HFFc6 (cell line): ENCODE measurements at places on chromosomes 7 and 10. TPM values are rescaled to one million over a fixed set of nuclear protein-coding genes. Genes with fewer than 3 reads are reported as not detected.
A peak's percentile ranks its signal among the peaks of the same experiment; 100 is the strongest.

Gene CALHM2
- total RNA-seq: 41.0 to 43.8 TPM (median 43.3 TPM) in 3 replicates

Gene COL17A1
- 0.42 to 1.5 TPM (median 0.72 TPM) in 3 replicates for total RNA-seq

Gene NPSR1
- not detected in 3 replicates for total RNA-seq

Gene HKDC1
- total RNA-seq: 0.09 to 0.47 TPM (median 0.27 TPM) in 3 replicates

Gene MALRD1
- total RNA-seq: not detected in 3 replicates

Gene DPP6
- not detected in 3 replicates for total RNA-seq

Gene DENND2A
- 0.53 to 0.69 TPM (median 0.55 TPM) in 3 replicates for total RNA-seq

Gene BLNK
- not detected in 2 replicates for total RNA-seq

Gene HYCC1
- total RNA-seq: 88.5 to 107 TPM (median 95.8 TPM) in 3 replicates

Gene SPDYE11
- not detected in 2 replicates for total RNA-seq

Gene LRRD1
- not detected in 3 replicates for total RNA-seq

Gene TWNK
- 6.5 to 9.4 TPM (median 7.1 TPM) in 3 replicates for total RNA-seq

Gene ZNF107
- 2.5 to 3.4 TPM (median 2.8 TPM) in 3 replicates for total RNA-seq

Gene XPNPEP1
- total RNA-seq: 50.6 and 61.0 TPM in 2 replicates

- H3K27me3 ChIP-seq: no peaks in the 10 kb centered on the region
- H3K27ac ChIP-seq: no peak overlapping the region
- no peaks in the 10 kb centered on the region for H3K4me1 ChIP-seq
- H3K4me3 ChIP-seq: no peak overlapping the region
- no peak for DNase-seq
Observed at GRCh38 chr7:70072220-70072619, 473.9 kb downstream of the AUTS2 start.

- no peak overlapping the region for H3K27ac ChIP-seq
- H3K4me3 ChIP-seq: no peak overlapping the region
- DNase-seq: no peak
- H3K27me3 ChIP-seq: no peaks in the 10 kb centered on the region
Observed at GRCh38 chr7:7779888-7780287, 61.5 kb upstream of the RPA3 start.

DNA sequence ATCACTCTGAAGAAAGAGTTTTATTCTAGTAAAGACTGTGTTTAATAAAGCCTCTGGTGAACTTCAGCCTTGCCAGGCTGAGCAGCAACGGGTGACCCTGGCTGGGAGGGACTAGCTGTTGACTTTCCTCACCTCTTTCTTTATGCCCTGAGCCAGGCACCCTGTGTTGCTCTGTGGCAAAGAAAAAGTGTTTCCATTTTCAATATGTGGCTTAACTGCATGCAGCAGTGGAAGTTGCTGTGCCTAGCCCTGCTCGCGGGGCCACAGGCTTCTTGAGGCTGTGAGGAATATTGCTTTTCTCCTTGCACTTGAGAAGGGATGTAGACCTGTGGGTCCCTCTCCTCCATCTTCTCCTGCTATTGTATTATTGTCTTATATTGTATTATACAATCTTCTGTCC lies 67.0 kb downstream of the CXCL12 start:
- no peaks in the 10 kb centered on the region; the same call in 1 of the 2 replicates for H3K36me3 ChIP-seq
- H3K4me3 ChIP-seq: no peak overlapping the region
- peaks cover 3% of the 10 kb centered on the region for H3K27me3 ChIP-seq
- peaks cover 9% of the 10 kb centered on the region for H3K4me1 ChIP-seq

DNA sequence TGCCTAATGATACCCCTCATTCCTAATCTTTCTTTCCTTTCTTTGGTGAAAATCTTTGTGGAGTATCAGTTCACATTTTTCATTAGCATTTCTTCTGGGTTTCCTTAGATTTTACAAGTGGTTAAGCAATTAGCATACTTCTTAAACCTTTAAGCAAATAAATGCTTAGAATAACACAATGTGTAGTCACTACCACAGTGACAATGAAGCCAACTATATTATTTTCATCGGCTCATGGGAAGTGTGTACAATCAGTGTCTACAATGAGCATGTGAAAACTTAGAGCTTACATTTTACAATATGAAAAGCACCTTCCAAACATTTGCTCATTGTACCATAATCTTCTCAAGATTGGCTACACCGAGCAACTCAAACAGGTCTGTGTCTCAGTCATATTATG lies 176.2 kb upstream of the PLXNA4 start:
- no peak overlapping the region for H3K4me3 ChIP-seq
- H3K4me1 ChIP-seq: peaks cover 10% of the 10 kb centered on the region
- H3K36me3 ChIP-seq: 0 out of 2 replicates have a peak, but pooled peaks cover 6% of the 10 kb centered on the region
- H3K27me3 ChIP-seq: peaks cover 31% of the 10 kb centered on the region

DNA sequence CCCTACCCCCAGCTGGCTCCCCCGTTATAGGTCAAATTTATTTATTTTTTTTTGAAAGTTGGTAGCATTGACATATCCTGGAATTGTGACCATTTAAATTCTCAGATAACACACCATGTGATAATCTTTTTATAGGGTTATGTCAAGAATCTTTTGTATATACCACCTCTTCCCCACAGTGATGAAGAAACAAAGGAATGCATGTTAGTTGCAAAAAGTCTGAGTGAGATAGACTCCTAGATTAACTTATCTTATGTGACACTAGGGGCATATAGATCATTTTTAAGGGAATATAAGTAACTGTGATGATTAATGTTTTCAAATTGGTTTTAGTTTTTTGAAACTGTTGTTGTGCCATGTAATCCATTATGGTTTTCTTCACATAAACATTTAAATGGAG lies 68.3 kb downstream of the MLLT10 start:
- no peak overlapping the region; the same call in 1 of the 2 replicates for H3K27ac ChIP-seq
- H3K4me1 ChIP-seq: peaks cover 32% of the 10 kb centered on the region
- H3K27me3 ChIP-seq: no peaks in the 10 kb centered on the region
- H3K4me3 ChIP-seq: no peak overlapping the region
- H3K36me3 ChIP-seq: peaks cover 32% of the 10 kb centered on the region

- H3K36me3 ChIP-seq: no peaks in the 10 kb centered on the region
- H3K27me3 ChIP-seq: 0 out of 2 replicates have a peak, but pooled peaks cover 1% of the 10 kb centered on the region
- no peak overlapping the region for H3K27ac ChIP-seq
- no peaks in the 10 kb centered on the region for H3K4me1 ChIP-seq
Observed at GRCh38 chr7:34758111-34758601, 100.1 kb downstream of the NPSR1 start.

- H3K27me3 ChIP-seq: peaks cover 1% of the 10 kb centered on the region; the same call in 1 of the 2 replicates
- H3K4me3 ChIP-seq: no peak overlapping the region
- DNase-seq: no peak
- H3K36me3 ChIP-seq: no peaks in the 10 kb centered on the region
- no peaks in the 10 kb centered on the region for H3K4me1 ChIP-seq
- H3K27ac ChIP-seq: no peak overlapping the region
Observed at GRCh38 chr7:32217341-32218153, 147.3 kb upstream of the PDE1C start.

DNA sequence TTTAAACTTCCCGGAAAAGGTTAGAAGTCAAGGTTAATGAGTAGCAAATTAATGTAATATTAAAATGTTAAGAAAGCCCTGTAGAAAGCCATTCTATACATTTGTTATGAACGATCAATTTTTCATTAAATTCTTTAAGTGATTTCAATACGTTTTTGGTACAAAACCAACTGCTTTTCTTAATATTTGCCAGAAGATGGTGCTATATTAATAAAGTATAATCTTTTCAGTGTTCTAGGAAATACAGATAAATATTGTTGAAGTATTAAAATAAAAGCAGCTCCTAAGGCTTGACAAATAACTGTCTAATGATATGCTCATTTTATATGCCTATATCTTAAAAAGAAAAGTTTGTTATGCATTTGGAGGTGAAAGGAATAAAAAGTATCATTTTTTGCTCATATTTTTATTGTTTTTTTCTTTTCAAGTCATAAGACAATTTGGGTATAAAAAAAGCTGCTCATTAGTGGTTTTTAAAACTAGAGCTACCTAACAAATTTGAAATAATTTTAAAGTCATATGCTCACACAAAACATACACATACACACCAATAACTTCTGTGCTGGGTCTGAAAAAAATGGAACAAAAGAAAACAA lies 130.3 kb upstream of the POT1 start:
- no peak for DNase-seq
- H3K4me3 ChIP-seq: no peak overlapping the region
- no peak overlapping the region for H3K27ac ChIP-seq
- H3K4me1 ChIP-seq: peaks cover 13% of the 10 kb centered on the region
- no peaks in the 10 kb centered on the region for H3K36me3 ChIP-seq

- H3K4me3 ChIP-seq: no peak overlapping the region
- H3K4me1 ChIP-seq: no peaks in the 10 kb centered on the region
- no peak for DNase-seq
- no peaks in the 10 kb centered on the region for H3K27me3 ChIP-seq
Observed at GRCh38 chr10:126787201-126787600, 116.7 kb upstream of the C10orf90 start.

GRCh38 chr10:122435212-122435827 lies 19.1 kb upstream of the ARMS2 start:
- no peaks in the 10 kb centered on the region for H3K4me1 ChIP-seq
- peaks cover 4% of the 10 kb centered on the region; the same call in 1 of the 2 replicates for H3K27me3 ChIP-seq
- H3K36me3 ChIP-seq: no peaks in the 10 kb centered on the region
- no peak overlapping the region for H3K4me3 ChIP-seq

DNA sequence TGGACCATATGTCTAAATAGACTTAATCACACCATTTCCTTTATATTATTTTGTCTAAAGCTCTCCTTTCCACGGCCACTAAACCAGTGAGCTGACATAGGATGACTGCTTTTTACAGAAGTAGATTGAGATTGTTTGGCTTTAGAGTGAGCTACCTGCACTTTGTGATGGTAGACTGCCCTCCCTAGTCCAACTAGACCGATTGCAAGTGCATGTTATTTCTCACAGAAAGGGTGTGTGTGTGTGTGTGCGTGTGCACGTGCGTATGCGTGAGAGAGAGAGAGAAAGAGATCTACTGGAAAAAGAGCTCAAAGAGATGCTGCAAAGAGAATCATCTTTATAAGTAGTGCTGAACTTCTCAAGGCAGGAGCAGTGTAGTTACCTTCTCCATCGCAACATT lies 60.7 kb downstream of the VCL start:
- H3K36me3 ChIP-seq: peaks cover 44% of the 10 kb centered on the region
- peak overlapping the region; percentile 36; the same call in 1 of the 2 replicates for H3K27ac ChIP-seq
- H3K4me1 ChIP-seq: peaks cover 75% of the 10 kb centered on the region
- DNase-seq: no peak
- peaks cover 4% of the 10 kb centered on the region for H3K27me3 ChIP-seq
- H3K4me3 ChIP-seq: no peak overlapping the region

DNA sequence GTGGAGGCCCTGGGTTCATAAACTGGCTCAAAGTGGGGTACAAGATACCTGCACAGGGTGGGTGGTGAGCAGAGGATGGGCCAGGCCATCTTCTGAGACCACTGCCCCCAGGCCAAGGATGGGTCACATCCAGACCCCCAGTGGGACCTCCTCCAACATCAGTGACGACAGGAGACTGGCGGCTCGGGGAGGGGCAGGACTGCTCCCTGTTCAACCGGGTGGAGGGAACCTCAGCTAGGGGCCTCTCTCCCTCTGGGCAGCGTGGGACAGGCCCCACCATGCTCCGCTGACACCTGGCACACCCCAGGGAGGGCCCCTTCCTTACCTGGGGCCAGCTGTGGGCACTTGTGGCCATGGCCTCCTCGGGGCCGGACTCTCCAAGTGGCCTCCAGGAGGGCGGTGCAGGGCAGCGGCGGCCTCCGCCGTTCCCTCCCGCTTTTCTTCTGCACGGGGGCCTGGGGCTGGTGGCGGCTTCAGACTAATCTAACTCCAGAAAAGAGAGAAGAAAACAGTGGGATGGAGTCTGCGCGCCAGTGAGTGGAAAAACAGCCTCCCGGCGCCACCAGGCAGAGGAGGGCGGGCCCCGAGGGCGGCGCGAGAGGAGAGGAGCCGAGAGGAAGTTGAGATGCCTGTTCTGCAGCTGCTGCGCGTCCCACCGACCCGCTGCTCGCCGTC lies at the start of gene CALHM2:
CALHM2 (minus strand) TSS at position 540 of the 675 bp plus-strand sequence. CDS start 2,429 bp downstream, outside the sequence.
- H3K27ac ChIP-seq: peak within 1 kb of the TSS; percentile 90
- peaks cover 5% of the 10 kb centered on the region; the same call in 1 of the 2 replicates for H3K27me3 ChIP-seq
- peaks cover 56% of the 10 kb centered on the region for H3K4me1 ChIP-seq
- peak within 1 kb of the TSS; percentile 91 for H3K4me3 ChIP-seq
- peaks cover 30% of the 10 kb centered on the region for H3K36me3 ChIP-seq

DNA sequence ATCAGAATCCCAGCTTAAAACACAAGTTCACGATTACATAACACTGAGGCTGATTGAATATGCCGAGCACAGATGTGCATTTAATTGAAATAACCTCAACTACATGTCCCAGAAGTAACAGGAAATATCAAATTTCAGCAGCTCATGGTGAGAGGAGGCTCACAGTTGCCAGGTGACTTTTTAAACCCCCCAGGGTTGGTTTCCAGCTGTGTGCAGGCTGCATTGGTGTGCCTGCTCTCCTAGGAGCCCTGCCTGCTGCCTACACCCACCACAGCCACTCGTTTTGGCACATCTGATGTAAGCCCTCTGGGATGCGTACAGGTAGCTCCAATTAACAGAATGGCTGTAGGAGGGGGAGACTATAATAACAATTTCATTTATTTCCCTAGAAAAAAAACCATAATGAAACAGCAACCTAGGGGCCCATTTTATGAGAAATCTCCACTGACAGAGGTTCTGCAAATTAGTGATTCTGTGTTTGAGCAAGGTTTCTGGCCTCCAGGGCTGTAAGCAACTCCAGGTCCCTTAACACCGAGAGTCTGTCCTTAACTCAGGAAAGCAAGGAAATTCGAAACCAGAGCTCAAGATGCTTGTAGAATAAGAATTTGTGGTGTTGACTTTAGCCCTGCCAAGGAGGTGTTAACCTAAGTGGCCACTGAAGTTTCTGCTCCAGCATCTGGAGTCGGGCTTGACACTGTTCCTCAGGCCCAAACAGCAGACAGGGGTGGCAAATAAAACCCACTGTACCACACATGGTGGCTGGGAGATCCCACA lies 161.9 kb downstream of the BMPER start:
- no peaks in the 10 kb centered on the region for H3K27me3 ChIP-seq
- peaks cover 68% of the 10 kb centered on the region for H3K4me1 ChIP-seq
- H3K36me3 ChIP-seq: peaks cover 21% of the 10 kb centered on the region

DNA sequence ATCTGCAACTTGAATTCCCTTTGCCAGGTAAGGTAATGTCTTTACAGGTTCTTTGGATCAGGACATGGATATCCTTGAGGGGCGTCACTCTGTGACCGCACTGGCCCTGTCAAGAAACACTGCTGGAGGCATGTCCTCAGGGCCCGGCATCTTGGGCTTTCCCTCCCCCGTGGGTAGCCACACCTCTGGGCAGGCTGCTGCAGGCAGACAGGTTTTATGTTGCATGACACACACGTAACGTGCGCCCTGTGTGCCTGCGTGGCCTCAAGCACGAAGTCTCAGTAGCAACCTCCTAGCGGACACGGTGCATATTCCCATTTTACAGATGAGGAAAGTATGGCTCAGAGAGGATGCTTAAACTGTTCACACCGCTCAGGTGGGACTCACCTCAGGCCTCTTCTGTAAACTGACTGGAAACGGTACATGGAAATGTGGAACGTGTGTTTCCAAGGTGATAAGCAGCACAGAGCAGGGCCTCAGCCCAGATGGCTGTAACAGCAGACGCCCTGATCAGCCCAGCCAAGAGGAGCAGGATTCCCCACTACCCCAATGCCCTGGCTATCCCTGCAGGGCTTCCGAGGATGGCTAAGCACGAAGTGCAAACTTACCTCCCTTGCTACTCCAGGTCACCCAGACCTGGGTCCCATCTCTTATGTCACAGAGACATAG lies 553.6 kb downstream of the TCERG1L start:
- H3K27me3 ChIP-seq: no peaks in the 10 kb centered on the region
- DNase-seq: no peak
- no peak overlapping the region for H3K4me3 ChIP-seq
- H3K36me3 ChIP-seq: no peaks in the 10 kb centered on the region
- no peaks in the 10 kb centered on the region for H3K4me1 ChIP-seq

GRCh38 chr10:78742730-78743615 lies 325.8 kb upstream of the ZMIZ1 start:
- H3K27me3 ChIP-seq: peaks cover 29% of the 10 kb centered on the region
- DNase-seq: no peak
- H3K4me1 ChIP-seq: no peaks in the 10 kb centered on the region

- no peak overlapping the region for H3K4me3 ChIP-seq
- no peak overlapping the region for H3K27ac ChIP-seq
- H3K27me3 ChIP-seq: no peaks in the 10 kb centered on the region
- peaks cover 9% of the 10 kb centered on the region for H3K4me1 ChIP-seq
- DNase-seq: no peak
Observed at GRCh38 chr10:127013211-127013656, 108.0 kb downstream of the DOCK1 start.
